GM13977 (cell line): ENCODE measurements at places on chromosomes 6 and 20.

DNA sequence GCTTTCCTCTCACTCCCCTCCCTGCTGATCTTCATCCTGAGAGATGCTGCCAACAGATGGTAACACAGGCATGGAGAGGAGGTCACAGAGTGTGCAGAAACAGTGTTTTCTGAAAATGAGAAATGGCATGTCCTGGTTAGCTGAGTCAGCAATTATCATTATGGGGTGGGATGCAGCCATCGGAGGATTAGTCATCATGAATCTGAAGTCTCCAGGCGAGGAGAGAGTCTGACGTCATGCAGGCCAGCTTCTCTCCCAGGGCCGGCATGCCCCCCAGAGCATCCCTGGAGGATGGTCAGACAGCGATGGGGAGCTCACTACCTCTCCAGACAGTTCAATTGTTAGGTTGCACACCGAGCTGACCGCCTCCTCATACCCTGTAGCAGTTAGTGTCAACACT is 4.7 kb upstream of the GTSF1L start:
- DNase-seq, result no peak

DNA sequence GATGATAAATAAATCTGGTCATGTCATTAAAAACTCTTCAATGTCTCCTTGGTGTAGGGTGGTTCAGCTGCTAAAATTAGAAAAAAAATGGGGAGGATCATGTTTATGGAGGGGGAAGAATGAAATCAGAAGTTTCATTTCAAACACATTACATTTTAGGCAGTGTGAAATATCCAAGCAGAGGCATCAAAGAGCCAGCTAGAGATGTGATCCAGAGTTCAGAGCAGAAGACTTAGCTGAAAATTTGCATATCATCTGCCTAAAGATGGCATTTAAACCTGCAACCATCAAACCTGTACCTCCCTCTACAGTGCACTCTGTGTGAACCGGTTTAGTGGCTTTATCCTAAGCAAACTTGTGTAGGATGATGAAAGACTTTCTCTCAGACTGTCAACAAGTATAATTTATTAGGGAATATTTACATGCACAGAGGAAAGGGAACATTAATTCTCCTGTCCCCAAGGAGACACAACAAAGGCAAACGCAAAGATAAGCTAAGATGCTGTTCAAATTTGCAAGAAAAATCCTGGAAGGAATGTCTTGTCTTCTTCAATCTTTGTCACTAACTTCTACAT is 84.8 kb upstream of the PLEKHG1 start:
- no peak for DNase-seq

GRCh38 chr20:5024103-5024502 is 22.8 kb upstream of the SLC23A2 start:
- DNase-seq, result no peak

- DNase-seq, result no peak
Observed at GRCh38 chr20:11246251-11246775, 572.5 kb upstream of the JAG1 start.

DNA sequence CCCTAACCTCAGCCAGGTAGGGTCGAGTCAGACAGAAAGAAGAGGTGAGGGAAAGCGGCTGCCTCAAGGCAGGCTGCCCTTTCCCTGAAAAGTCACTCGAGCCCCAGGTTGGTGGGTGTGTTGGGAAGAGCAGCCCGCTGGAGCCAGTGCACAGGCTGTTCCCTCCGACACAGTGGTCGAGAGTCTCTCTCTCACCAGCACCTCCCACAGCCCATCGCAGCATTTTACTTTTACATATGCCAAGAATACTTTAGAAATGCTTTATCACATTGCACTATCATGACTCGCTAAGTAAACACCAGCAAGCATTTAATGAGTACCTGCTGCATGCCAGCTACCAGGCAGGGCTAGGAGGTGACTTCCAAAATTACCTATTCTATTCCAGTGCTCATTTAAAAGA is 1.7 kb downstream of the PRPH2 start:
- no peak for DNase-seq

GRCh38 chr6:108966855-108967755 is 118.9 kb downstream of the ARMC2 start:
- no peak for DNase-seq

DNA sequence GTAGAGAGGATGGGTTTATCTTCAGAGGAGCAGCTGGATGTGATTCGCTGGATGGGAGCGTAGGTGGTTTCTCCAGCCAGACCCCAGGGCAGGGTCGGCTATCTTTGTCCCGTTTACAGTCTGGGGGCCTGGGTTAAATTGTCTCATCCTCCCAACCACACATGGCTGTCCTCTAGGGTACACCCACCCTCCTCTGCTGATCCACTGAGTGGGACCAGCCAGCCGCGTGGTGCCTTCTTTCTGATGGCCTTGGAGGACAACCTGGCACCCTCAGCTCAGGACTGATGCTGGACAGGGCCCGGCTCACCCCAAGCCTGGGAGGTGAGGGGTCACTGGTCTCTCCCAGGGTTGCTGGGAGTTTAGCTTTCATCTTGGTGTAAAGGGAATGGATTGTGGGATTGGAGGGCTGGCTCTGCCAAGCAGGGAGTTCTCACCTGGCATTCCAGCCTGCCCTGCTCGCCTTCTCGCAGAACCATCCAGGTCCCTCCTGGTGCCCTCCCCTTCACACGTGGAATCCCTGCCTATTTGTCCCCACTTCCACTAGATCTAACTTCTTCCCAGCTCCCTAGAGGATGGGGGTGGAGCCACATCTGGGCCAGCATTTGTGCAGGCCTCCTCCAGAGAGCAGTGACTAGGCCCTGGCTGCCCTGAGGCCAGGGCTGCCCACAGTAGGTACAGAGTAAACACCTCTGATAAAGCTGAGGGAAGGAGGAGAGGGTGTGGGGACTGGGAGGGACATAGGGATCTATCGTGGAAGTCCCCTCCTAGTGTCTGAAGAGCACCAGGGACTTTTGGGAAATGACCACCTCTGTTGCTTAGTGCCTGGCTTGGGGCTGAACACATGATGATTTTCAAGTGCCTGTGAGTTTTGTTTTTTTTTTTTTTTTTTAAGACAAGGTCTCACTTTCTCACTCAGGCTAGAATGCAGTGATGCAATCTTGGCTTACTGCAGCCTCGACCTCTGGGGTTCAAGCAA is 1.6 kb downstream of the ITPR3 start:
- DNase-seq, result peak; percentile 66

DNA sequence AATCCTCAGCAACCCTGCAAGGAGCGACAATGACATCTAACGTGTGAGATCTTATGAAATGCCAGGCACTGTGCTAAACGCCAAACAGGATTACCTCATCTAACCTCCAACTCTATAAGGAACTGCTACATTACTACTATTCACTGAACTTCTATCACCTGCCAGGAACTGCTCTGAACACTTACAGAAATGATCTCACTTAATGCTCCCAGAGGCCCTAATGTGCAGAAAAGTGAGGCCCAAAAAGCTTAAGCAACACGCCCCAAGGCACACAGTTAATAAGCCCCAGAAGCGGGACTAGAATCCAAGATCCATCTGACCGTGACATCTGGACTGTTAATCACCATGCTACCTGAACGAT is 28.5 kb downstream of the TRAM2 start:
- DNase-seq, result no peak

- DNase-seq, result peak; percentile 65
Observed at GRCh38 chr20:31587545-31588389, 17.3 kb upstream of the ID1 start.

DNA sequence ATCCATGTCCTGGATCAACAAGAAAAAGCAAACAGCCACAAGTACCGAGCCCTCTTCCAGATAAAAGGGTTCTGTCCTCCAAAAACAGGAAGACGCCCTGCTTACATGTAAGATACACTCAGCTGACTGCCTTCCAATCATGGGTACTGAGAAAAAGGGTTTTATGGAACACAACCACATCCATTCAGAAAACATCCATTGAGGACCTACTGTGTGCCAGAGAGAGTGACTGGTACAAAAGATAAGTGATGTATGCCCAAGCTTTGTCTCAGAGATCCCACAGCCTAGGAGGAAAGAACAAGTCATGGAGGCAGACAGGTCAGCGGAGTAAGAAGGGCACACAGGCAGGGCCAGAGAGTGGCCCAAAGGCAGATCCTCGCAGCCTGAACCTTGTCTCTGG is 94.8 kb upstream of the SSTR4 start:
- DNase-seq, result no peak

DNA sequence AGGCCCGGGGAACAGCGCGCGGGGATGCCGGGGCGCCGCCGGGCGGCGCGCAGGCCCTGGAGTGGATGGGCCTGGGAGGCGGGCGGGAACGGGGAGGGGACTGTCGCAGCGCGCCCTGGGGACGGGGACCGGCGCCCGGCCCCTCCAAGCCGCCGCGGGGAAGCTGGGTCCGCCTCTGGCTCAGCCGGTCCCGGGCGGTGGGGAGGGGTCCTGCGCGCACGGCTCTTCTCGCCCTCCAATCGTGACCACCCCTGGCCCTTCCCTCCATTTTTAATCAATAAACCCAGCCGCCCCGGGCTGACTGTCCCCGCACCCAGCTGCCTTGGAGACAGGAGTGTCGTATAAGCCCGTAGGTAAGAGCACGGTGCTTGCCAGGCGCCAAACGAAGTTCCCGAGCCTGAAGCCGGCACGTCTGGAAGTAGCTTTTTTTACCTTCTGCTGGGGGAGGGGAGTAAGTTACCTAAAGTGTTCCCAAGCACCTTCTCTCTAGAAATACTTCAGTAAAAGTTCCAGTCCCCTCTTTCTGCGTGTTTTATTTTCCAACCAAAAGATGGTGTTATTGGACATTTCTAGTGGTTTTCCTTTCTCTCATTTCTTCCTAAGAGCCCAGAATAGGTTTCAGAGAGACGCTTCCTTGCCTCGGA is 780 bp upstream of the TAF4 start:
- DNase-seq, result peak; percentile 76

GRCh38 chr6:74408844-74409243 is 712.8 kb downstream of the CD109 start:
- no peak for DNase-seq

GRCh38 chr6:136685540-136686108 is 106.7 kb downstream of the MAP3K5 start:
- DNase-seq, result no peak

- no peak for DNase-seq
Observed at GRCh38 chr6:14083751-14084150, 33.8 kb upstream of the CD83 start.
